ENCODE measurements at places on chromosomes 12 and 14. TPM values are rescaled to one million over a fixed set of nuclear protein-coding genes. Genes with fewer than 3 reads are reported as not detected.

DNA sequence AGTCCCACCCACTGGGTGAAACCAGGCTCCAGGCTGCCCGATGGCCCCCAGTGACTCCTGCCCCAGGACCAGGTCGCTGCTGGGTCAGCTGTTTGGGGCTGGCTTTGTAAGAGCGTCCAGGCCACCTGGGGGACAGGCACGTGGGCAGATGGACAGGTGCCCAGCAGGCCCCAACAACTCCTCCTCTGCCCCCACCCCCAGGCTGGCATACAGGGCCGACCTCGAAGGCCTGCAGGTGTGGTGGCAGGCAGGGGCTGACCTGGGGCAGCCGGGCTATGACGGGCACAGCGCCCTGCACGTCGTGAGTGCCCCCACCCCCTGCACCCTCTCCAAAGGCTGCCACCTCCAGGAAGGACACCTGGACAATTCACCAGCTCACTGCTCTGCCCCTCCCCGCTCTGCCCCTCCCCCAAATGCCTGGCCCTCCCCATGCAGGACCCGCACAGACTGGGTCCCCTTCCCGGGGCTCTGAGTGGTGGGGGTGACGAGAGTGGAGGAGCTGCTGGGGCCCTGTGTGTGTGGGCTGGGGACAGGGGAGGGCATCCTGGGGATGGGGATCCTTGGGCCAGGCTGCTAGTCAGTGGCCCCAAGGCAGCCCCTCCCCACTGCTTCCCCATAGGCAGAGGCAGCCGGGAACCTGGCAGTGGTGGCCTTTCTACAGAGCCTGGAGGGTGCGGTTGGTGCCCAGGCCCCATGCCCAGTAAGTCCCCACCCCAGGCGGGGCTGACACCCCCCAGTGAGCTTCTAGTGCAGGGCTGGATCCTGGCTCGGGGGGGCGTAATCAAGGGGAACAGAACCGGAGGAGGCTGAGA is 26.0 kb downstream of the ASPG start:
- no peak overlapping the region for H3K27ac ChIP-seq
- H3K36me3 ChIP-seq = no peaks in the 10 kb centered on the region
- no peak overlapping the region for H3K4me3 ChIP-seq
- H3K27me3 ChIP-seq = no peaks in the 10 kb centered on the region

DNA sequence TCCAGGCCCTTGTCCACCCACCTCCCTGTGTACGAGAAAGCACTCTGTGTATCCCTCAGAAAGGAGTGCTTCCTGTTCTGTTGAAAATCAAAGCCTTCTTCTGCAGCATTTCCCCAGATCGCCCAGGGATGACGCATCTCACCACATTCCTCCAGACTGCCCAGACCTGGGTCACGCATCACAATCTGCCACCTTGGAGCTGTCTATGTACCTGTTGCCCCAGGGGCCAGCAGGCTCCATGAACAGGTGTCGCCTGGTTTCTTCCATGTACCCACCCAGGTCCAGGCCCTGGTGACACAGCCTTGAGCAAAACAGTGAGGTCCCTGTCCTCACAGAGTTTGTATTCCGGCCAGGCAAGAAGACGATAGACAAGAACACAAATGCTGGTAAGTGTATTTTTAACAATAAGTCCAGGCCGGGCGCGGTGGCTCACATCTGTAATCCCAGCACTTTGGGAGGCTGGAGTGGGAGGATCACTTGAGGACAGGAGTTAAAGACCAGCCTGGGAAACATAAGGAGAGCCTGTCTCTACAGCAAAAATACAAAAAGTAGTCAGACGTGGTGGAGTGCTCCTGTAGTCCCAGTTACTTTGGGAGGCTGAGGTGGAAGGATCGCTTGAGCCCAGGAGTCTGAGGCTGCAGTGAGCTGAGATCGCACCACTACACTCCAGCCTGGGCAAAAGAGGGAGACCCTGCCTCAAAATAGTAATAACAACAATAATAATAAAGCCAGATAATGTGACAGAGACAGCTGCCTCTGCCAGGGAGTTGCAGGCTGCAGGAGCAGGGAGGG is 6.8 kb upstream of the PPP1R13B start:
- H3K4me3 ChIP-seq = no peak overlapping the region
- peaks cover 17% of the 10 kb centered on the region for H3K4me1 ChIP-seq
- no peaks in the 10 kb centered on the region for H3K27me3 ChIP-seq
- H3K27ac ChIP-seq = no peak overlapping the region
- no peaks in the 10 kb centered on the region for H3K36me3 ChIP-seq

Gene EML5
- 0.49 TPM for total RNA-seq

DNA sequence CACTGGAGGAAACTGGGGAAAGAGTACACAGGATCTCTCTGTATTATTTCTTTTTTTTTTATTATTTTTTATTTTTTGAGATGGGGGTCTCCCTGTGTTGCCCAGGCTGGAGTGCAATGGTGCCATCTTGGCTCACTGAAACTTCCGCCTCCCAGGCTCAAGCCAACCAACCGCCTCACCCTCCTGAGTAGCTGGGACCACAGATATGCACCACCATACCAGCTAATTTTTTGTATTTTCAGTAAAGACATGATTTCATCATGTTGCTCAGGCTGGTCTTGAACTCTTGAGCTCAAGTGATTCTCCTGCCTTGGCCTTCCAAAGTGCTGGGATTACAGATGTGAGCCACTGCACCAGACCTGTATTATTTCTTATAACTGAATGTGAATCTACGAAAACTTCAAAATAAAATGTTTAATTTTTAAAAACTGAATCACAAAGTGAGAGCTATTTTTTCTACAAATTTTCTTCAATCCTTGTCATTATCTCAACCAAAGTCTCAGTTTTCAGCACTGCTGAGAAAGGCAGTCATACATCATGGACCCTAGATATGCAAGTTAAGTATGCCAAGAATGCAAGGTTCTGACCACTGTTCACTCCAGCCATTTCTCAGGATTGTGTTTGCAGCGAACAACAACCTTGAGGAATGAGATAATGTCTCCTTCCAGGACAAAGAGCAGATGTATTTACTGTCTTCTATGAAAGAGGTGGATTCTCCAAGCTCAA is 2.4 kb downstream of the EAPP start:
- H3K27ac ChIP-seq = no peak overlapping the region
- no peaks in the 10 kb centered on the region for H3K27me3 ChIP-seq
- peaks cover 23% of the 10 kb centered on the region for H3K4me1 ChIP-seq
- H3K4me3 ChIP-seq = no peak overlapping the region
- no peak for DNase-seq

DNA sequence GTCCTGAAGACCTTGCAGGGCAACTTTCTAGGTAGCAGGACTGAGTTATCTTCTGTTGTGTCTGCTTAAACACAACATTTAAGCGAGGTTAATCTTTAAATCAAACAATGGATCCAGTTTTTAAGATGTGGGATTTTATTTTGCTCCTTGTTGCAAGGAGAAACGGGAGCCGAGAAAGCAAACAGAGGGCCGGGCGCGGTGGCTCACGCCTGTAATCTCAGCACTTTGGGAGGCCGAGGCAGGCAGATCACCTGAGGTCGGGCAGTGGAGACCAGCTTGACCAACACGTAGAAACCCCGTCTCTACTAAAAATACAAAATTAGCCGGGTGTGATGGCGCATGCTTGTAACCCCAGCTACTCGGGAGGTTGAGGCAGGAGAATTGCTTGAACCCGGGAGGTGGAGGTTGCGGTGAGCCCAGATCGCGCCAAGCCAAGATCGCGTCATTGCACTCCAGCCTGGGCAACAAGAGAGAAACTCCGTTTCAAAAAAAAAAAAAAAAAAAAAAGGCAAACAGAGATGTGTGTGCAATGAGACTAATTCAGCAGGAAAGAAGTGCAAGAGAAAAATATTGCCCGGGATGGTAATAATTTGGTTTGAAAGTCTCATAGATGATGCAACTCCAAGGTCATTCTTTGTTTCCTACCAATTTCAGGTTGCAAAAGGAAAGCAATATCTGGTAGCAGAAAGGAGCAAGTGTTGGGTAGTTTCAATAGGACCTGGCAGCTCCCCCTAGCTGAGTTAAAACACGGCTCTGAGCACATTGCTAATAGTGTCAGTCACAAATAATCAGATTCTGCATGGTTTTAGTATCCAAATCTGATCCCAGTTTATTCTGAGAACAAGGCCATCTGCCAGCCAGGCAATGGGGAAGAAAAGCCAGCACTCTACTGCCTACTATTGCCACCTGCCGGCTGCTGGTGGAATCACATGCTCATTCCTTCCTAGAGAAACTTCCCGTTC is 141.4 kb downstream of the PPM1H start:
- H3K4me3 ChIP-seq = no peak overlapping the region
- DNase-seq = no peak
- H3K27me3 ChIP-seq = no peaks in the 10 kb centered on the region
- H3K36me3 ChIP-seq = no peaks in the 10 kb centered on the region
- H3K27ac ChIP-seq = no peak overlapping the region
- H3K4me1 ChIP-seq = no peaks in the 10 kb centered on the region

DNA sequence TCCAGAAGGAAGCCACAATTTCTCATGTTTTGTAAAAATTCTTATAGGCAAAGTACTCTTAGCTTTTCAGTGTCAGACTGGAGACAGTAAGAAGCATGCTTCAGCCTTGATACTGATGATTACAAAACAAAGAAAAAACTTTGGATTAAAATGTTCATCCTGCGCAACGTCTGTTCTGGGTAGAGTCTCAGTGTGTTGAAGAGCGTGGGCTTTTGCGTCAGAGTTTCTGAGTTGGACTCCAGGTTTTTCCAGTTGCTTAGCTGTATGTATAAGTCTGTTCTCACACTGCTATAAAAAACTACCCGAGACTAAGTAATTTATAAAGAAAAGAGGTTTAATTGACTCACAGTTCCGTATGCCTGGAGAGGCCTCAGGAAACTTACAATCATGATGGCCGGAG is 508.1 kb downstream of the DIO2 start:
- DNase-seq = no peak
- no peak overlapping the region for H3K27ac ChIP-seq

- no peaks in the 10 kb centered on the region for H3K36me3 ChIP-seq
- no peaks in the 10 kb centered on the region for H3K27me3 ChIP-seq
- no peak for DNase-seq
- no peaks in the 10 kb centered on the region for H3K4me1 ChIP-seq
- H3K4me3 ChIP-seq = no peak overlapping the region
These were observed 19.5 kb downstream of the CCDC91 start for GRCh38 chr12:28209782-28210181.

DNA sequence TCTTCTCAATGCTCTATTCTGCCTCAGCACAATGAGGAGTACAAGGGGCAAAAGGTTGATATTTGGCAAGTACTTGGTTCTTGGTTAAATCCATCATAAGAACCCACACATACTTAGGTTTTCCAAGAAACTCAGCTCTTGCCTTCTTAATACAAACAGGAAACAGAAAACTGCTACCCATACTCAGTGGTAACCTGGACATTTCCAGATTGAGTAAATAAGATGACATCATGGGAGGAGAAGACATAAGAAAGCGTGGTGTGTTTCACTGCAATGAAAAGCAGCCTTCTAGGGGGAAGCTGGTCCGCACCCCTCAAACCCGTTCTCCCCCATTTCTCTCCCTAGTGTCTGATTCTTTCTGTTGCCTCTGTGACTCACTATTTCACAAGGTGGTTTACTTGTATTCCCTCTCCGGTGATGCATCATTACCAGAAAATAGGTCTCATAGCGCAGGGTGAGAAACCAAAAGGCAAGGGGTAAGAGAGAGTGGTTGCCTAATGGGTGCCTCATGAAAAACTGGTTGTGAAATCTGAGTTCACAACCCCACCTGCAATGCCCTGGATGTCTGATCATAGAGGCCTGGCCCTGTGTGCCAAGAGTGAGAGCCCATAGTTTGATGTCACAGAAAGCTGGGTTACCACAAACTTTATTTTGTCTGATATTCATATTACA is 326.5 kb upstream of the TBX3 start:
- no peak overlapping the region for H3K4me3 ChIP-seq
- no peak for DNase-seq
- no peak overlapping the region for H3K27ac ChIP-seq
- H3K27me3 ChIP-seq = no peaks in the 10 kb centered on the region
- H3K36me3 ChIP-seq = no peaks in the 10 kb centered on the region

- H3K4me3 ChIP-seq = no peak overlapping the region
- H3K36me3 ChIP-seq = no peaks in the 10 kb centered on the region
- no peak for DNase-seq
- no peaks in the 10 kb centered on the region for H3K27me3 ChIP-seq
- no peaks in the 10 kb centered on the region for H3K4me1 ChIP-seq
These were observed 12.9 kb downstream of the BMP4 start for GRCh38 chr14:53943751-53944083.

DNA sequence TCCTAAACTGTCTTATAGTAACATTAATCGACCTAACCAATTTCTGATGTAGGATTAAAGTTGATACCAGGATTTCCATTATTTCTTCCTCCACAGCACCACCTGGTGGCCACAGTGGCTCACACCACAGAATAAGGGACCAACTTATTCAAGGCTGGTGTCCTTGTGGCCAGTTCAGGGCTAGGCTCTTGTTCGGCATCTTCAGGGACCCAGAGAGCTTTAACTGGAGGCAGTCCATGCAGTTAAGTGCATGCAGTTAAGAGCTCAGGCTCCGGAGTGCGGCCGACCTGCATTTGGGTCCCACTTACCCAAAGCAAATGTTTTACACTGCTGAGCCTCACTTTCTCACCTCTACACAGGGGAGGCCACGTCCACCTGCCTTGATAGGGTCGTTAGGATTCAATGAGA is 42.0 kb upstream of the GPR68 start:
- peaks cover 25% of the 10 kb centered on the region for H3K4me1 ChIP-seq
- H3K36me3 ChIP-seq = peaks cover 17% of the 10 kb centered on the region
- H3K4me3 ChIP-seq = no peak overlapping the region
- no peak for DNase-seq

Gene ADGRD1
- total RNA-seq = 35.8 TPM
